ENCODE measurements at places on chromosomes 11 and 22.

DNA sequence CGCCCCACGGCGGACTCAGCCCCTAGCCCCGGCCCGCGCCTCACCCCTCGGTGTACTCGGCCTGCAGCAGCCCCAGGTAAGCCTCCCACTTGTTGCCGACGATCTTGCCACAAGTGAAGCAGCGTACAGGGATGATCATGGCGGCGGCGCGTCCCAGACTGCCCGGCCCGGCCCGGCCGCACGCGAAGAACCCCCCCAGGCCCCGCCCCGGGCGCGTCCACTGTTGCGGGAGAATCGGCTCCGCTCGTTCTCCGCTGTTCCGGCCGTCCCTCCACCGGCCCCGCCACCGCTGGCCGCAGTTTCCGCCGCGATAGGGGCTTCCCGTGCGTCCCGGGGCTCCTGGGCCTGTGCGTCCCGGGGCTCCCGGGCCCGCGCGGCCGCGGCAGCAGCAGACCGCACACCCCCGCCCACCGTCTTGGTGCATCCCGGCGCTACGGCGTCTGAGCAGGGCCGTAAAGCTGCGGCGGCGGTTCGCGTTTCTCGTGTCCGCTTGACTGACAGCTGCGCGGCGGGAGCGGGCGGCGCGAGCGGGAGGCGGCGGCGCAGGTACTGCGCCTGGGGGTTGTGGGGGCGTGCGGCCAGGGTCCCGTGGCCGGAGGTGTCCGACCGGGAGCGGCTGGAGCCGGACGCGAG, at the start of the genes POLR2L and TSPAN4:
TSS of gene POLR2L (minus strand) at position 160 of the 633 bp plus-strand sequence. CDS start at position 139, 21 bp downstream.
TSS of gene TSPAN4 (plus strand) at position 483 of the 633 bp plus-strand sequence. CDS start 7,453 bp downstream, outside the sequence.
- peak; percentile 91 for DNase-seq

- DNase-seq, result no peak
Measured at GRCh38 chr11:113481672-113482071, 6.5 kb upstream of the DRD2 start.

DNA sequence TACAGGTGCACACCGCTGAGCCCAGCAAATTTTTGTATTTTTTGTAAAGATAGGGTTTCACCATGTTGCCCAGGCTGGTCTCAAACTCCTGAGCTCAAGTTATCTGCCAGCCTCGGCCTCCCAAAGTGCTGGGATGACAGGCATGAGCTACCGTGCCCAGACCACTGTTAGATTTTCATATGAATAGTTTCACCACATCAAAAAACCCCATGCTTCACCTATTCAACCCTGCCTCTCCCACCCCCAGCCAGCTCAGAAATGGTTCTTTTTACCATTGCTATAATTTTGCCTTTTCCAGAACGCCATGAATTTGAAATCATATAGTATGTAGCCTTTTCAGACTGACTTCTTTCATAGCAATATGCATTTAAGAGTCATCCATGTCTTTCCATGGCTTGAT, 37.9 kb downstream of the CDPF1 start:
- no peak for DNase-seq

DNA sequence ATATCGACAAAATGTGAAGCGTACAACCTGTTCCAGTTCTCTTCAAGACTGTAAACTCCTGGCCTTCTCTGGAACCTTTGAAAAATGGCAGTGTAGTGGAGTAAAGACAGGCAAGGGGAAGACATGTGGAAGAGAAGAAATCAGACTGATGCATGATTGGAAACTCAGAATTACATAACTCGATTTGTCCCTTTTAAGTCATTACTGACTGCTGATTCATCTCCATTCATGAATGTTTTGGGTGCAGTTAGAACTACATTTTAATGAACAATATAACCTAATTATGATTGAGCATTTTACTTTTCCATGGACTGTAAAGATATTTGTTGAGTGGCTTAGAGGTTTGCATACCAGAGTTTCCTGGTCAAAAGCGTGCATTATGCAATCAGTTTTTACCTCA, 32.9 kb downstream of the FAT3 start:
- DNase-seq, result no peak

GRCh38 chr11:117467770-117468169, 140.1 kb downstream of the CEP164 start:
- no peak for DNase-seq

DNA sequence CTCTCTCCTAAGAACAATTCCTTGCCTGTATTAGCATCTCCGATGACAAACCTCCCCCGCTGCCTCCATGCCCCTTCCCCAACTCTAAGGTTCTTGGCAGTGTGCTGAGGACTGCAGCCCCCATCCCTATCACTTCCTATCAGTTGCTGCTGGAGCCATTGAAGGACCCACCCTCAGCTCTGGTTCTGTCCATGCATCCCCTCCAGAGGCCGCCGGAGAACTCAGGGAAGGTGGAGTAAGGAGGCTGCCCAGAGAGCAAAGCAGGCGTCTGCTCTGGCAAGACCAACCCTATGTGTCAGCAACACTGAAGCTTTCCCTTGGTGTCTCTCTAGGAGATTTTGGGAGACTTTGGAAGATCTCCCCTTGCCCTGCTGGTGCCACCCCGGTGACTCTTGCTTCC, 1139.5 kb downstream of the TBC1D22A start:
- no peak for DNase-seq

All from transverse colon (tissue), 4 donors.